ENCODE measurements at places on chromosomes 7 and 10. TPM values are rescaled to one million over a fixed set of nuclear protein-coding genes. Genes with fewer than 3 reads are reported as not detected.
A peak's percentile ranks its signal among the peaks of the same experiment; 100 is the strongest.

- ATAC-seq, result no peak
Measured at GRCh38 chr10:79559726-79560125, 481 bp downstream of the SFTPA2 start.

DNA sequence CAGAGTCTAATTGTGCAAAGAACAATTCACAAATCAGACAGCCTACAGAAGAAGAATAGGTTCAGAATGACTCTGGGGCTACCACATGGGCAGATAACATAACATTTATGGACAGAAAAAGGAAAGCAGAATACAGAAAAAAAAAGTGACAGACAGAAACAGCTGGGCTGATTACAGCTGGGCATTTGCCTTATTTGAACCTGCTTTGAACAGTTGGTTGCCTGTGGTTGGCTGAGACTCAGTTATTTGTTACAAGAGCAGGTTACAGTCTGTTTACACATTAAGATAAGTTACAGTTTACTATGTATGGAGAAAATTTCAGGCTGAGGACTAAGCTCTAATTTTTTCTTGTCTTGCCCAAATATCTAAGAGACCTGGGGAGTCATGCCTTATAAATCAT lies 327.2 kb downstream of the GALNT17 start:
- no peak for ATAC-seq

DNA sequence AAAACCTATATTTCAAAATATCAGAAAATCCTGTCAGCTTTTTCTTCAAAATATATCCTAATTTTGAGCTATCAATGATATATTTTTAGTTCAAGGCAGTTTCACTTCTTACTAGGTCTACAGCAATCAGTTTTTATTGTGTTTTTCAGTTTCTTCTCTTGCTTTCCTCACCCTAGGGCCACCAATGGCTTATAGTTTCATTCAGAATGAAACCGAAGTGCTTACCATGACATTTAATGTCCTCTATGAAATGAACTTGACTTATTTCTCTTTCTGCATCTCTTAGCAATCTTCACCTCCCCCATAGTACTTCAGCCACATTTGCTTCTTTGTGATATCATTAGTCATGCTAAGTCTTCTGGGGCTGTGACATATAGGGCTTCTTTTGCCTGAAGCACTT lies 100.3 kb downstream of the ARL5B start:
- no peak for ATAC-seq

The ADAM8 gene
- total RNA-seq, result 336 TPM

DNA sequence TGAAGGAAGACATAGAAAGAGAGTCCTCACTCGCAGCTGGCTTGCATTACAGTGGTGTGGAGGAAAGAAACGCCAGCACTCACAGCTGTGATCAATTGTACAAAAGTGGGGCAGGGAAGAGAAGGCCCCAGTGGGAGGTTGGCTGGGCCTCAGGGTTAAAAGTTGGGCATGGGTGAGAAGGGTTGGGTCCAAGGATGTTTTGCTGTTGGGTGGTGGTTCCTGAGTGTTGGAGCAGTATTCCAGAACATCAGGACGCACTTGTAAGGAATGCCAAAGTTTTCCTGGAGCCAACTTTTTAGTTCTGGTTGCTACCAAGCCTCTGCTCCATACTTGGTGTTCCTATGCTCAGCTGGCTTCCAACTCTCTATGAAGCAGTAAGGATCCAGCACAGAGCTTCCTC lies 55.4 kb upstream of the MKRN1 start:
- ATAC-seq, result no peak

- no peak for ATAC-seq
Measured at GRCh38 chr10:94274142-94274787, 88.5 kb downstream of the NOC3L start.

The STEAP4 gene
- total RNA-seq, result not detected

GRCh38 chr10:34816501-34817002 lies 1.5 kb upstream of the PARD3 start:
- ATAC-seq, result no peak

- no peak for ATAC-seq
Measured at GRCh38 chr7:135326636-135327280, 93.1 kb downstream of the STRA8 start.

The ZNF775 gene
- 3.2 TPM for total RNA-seq

GRCh38 chr7:41449286-41449685 lies 253.6 kb downstream of the INHBA start:
- no peak for ATAC-seq

The PRSS2 gene
- not detected for total RNA-seq

DNA sequence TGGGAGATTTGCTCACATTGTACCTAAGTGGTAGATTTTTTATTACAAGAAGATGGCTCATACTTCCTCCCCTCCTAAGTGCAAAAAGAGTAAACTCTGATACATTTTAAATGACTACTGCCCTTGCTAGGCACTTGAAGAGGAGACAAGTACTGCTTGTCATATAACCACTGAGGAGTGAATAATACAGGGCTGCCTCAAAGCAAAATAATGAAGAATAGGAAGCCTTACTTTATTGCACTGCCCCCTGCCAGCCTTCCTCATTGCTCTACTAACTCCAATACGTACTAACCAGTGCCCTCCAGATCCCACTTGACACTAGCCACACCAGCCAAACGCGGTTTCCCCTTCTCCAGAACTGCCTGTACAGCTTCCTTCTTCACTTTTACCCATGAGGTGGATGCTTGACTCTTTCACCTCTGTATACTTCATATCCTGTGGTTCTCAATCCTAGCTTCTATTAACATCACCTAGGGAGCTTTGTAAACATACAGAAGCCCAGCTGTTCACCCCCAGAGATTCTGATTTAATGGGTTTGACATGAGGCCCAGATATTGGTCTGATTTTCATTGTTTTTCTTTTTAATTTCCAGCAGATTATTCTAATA lies 11.7 kb upstream of the MTERF1 start:
- no peak for ATAC-seq

GRCh38 chr10:48448796-48449195 lies 142.3 kb downstream of the MAPK8 start:
- no peak for ATAC-seq

The NKX2-3 gene
- total RNA-seq, result not detected

DNA sequence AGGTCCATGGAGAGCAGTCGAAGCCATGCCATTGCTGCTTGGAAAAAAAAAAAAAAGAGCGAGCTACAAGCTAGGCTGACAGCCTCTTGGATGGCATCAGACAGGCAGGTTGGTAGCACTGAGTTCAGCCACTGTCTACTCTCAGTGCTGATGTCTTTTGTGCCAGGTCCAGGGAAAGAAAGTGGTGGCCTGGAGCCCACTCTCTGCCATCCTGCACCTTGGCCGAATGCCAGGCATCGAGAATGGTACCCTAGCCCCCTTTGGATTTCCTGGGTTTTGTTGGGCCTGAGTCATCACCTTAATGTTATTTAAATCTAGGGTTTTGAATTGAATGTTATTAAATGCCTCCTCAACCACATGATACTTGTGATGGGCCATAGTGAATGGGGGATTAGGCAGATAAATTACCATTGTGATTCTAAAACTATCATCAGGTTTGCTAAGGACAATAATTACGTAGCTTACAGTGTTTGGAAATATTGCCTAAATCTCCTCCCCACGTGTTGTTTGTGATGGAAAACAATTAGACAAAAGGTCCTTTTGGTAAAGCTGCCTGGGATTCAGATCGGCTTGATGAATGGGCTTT lies 195.7 kb upstream of the GPR26 start:
- ATAC-seq, result no peak

DNA sequence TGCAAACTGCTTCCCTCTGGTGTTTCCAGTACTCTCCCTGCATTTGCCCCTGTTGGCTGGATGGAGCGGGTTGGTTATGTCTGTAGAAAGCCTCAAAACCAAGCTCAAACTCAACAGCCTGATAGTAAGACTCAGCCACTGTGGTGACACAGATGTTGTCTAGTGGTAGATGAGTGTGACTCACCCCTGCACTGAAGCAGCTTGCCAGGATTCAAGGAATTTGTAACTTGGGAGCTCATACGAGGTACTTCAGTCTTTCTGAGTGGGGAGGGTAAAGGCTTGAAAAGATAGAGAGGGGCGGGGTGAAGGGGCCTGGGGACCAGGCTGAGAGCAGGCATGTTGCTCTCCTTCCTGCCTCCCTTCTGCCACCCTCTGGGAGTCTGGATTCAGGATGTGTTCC lies 22.9 kb upstream of the AQP1 start:
- no peak for ATAC-seq

The SLC37A3 gene
- 55.1 TPM for total RNA-seq

DNA sequence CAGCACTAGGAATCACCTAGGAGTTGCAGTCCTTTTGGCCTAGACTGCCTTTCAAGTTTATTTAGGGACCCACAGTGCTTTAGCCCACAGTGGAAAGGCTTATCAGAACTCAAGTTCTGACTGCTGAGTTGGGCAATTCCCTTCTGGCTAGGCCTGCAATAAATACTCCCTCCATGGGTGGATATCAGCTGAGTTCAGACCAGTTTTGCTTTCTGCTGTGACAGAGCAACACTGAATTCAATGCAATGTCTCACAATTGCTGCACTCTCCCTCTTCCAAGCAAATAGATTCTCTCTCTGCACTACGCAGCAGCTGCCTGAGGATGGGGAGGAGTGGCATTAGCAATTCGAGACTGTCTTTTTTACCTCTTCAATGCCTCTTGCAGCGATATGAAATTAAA lies 1153.3 kb downstream of the SORCS1 start:
- no peak for ATAC-seq

The DEPP1 gene
- total RNA-seq, result 2.0 TPM

- no peak for ATAC-seq
Measured at GRCh38 chr10:127968659-127969058, 61.8 kb downstream of the PTPRE start.

GRCh38 chr10:80324086-80324485 lies 32.5 kb downstream of the DYDC1 start:
- ATAC-seq, result no peak

The CNTNAP2 gene
- total RNA-seq, result not detected

DNA sequence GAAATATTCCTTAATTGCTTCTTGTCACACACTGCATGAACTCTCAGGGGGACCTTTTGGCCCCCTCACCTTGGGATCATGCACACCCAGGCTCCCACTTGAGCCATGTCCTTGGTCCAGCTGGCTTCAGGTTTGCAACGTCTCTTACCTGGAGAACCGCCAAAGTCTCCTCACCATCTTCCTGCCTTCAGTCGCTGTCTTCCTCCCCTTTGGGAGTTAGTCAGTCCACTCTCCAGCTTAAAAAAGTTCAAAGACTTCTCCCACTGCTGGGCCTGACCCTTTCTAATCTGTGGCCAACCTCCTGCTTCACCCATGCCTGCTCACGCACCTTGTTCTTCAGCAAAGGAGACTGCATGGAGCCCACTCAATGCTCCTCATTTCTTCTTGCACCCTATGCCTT lies 82.6 kb upstream of the LRRC4 start:
- no peak for ATAC-seq

The NEBL gene
- total RNA-seq, result not detected

DNA sequence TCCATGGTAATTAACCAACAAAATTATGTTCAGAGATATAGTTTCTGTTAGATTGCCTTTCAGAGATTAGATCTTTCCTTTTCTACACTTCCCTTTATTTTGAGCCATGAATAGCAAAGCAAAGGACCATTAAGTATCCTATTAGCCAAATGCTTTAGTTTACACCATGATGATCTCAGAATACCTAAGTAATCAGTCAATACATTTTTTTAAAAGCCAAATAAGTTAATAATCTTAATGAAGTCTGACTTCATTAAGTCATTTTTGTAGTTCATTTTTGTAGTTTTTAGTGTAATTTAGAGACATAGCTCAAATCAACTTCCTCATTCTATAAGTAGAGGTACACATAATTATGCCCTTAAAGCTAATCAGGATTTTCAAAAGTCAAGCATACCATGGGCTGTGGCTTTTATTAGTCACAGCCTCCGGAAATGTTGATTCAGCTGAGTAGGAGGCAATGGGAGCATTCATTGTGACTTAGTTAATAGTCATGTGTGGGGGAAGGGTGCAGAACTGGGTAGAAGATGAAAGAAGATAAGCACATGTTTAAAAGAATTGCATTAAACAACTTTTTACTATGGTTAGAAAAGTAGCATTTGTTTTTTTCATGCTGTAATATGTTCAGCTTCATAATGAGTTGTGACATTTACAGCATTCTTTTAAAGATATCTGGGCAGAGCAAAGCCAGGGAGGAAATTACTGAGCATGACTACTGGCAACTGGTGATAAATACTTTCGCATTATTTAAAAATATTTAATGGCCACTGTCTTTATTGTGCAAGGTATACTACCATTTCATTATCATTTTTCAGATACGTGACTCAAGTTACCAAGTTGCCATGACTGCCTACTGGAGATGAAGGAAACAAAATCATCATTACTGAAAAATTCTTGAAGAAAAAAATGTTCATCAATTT lies 57.3 kb upstream of the CCDC71L start:
- ATAC-seq, result peak; percentile 97

The ECD gene
- total RNA-seq, result 29.6 TPM

The PTTG1IP2 gene
- not detected for total RNA-seq

GRCh38 chr10:983971-984655 lies 4.1 kb upstream of the GTPBP4 start:
- no peak for ATAC-seq

- ATAC-seq, result no peak
Measured at GRCh38 chr10:122387572-122387971, 13.1 kb downstream of the PLEKHA1 start.

- no peak for ATAC-seq
Measured at GRCh38 chr10:18334116-18334867, 194.1 kb downstream of the CACNB2 start.

GRCh38 chr10:75660823-75661222 lies 229.4 kb downstream of the LRMDA start:
- no peak for ATAC-seq

DNA sequence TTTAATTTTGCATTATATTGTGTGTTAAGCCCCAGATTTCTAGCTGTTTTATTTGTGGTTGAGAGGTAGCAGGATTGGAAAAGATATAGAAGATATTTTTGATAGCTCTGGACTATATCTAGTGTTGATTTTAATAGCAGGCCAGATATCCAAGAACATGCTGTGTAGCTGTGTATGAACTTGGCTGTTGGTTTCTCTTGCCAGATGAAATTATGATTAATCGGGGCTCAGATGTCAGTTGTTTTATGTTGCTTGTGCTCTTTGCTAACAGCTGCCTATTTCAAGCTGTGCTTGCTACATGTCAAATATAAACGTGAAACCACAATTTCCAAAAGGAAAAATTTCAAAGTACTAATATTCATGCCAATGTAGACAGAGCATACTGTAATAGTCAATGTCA lies 141.1 kb downstream of the GRM3 start:
- ATAC-seq, result no peak

DNA sequence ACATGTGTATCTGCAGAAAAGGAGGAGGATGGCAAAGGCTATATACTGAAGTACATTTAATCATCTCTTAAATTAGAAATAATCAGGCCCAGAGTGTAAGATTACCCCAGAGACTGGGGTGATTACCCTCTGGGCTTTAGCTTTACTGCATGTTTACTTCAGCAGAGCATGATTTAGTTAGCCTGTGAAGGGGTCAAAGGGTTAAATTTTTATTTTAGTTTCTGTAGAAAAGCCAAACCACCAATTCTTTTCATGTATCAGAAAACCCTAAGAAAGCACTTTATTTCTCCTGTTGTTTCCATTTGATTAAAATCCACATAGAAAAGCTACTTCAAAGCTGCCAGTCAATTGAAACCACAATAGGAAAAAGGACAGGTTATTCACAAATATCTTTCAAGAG lies 101.5 kb upstream of the LSM8 start:
- no peak for ATAC-seq

GRCh38 chr7:81833401-81833800 lies 63.6 kb upstream of the HGF start:
- ATAC-seq, result no peak

The UPK3B gene
- total RNA-seq, result 0.79 TPM

The COL17A1 gene
- not detected for total RNA-seq
